ENCODE measurements at places on chromosomes 6 and 20.
A peak's percentile ranks its signal among the peaks of the same experiment; 100 is the strongest.

- DNase-seq = no peak
These were observed 66.5 kb downstream of the ELOVL5 start for GRCh38 chr6:53282234-53282633.

DNA sequence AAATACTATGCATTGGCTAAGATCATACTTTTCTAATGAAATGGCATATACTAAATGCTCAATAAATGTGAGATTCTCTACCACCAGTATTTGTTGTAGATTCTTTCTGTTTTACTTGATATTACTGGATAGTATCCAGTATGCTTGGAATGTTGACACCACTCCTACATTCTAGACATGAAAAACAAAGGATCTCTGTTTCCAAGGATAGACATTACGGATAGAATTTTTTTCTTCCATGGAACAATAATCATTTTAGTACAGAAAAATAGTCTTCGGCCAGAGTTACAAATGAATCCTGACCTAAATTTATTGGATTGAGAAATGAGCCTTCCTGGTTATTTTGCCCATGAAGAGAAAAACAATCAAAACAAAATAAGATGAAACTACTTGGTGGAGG, 258.2 kb upstream of the NT5E start:
- no peak for DNase-seq

GRCh38 chr6:149085557-149085938, 232.0 kb upstream of the TAB2 start:
- DNase-seq = no peak

DNA sequence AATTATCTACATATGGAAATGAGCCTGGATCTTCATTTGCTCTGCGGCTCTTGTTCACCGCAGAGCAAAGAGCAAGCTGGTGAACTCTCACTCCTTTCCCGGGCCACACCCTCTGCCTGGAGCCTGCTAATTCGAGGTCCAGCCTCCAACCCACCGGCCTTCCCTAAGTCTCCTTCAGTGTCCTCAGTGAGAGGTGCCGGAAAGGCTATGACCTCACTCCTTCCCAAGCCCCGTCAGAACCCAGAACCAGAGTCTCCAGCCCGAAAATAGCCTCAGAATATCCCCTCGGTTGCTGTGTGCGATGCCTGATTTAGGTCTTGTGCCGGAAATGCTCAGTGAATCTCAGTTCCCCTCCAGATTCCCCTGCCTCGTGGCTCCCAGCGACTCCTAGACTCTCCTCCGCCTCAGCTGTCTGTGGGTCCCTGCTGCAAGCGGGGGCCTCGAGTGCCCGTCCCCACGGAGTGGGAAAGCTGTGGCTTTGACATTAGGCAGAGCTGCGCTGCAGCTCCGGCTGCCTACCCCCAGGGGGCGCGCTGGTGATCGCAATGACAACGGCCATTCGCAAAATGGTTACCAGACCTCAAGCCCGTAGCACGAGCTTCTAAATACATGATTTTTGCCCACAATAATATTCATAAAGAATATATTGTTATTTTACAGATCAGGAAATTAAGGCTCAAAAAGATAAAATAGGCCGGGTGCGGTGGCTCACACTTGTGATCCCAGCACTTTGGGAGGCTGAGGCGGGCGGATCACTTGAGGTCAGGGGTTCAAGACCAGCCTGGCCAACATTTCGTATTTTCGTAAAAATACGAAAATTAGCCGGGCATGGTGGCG, 4.1 kb upstream of the BNIP5 start:
- DNase-seq = peak; percentile 80

GRCh38 chr6:28355743-28356665, 6.3 kb downstream of the ZKSCAN3 start:
- peak; percentile 69 for DNase-seq

- DNase-seq = no peak
These were observed 309.4 kb upstream of the MAN1A1 start for GRCh38 chr6:119658917-119659316.

- DNase-seq = peak; percentile 69
These were observed at the start of gene TAB2 for GRCh38 chr6:149317644-149318571. TSS of gene TAB2 (plus strand) at chr6:149317712. CDS start at chr6:149369998, 52,286 bp downstream.

DNA sequence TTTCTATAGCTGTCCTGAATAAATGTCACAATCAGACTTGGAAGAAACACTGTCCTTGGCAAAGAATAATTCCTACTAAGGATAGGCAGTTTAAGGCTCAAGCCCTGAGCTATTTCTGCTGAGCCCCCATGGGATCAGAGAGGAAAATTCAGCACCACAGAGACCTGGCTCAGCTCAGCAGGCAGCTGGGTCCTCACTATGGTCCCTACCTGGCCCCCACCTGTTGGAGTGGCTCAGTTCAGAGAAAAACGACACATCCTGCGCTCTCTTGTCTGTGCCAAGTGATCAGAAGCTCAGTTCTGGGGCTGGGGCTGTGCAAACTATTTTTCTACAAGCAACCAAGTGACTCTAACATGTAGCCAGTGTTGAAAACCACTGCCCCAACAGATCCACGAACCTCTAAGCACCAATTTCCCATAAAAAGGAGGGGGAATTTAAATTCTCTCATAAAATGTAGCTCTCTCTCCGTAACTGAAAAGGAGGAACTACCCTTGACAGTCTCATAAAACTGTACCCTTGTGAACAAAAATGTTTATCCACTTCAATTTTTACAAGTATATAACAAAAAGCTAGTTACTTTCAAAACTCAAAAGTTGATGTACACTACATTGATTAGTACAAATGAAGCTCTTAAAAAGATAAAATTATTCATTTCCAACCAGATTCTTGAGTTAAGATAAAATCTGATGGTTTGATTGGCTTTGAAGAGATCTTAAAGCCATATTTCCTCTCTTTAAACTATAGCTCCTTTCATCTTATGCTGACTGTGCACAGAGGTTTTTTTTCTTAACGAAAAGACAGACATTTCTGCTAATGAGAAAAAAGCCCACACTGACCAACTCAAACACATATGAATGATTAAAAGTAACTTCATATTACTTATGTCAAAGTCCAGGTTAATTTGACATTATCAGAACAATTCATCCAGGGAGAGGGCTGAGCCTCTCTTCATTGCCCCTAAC, 52.0 kb downstream of the KIF13A start:
- DNase-seq = no peak

GRCh38 chr6:12291071-12291838, 1.1 kb downstream of the EDN1 start:
- DNase-seq = no peak

DNA sequence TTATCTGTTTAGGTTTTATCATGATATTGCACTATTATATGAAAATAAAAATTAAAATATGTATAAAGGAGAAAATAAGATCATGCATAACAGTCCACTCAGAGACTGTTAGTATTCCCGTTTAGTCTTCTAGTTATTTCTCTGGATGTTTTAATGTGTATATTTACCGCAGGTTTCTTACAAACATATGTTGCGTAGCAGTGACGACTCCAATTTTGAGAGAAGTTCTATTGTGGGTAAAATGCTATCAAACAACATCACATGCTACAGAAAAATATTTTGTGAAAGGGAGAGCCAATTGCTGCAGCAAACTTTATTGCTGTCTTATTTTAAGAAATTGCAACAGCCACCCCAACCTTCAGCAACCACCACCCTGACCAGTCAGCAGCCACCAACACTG, 72.4 kb upstream of the NXT1 start:
- no peak for DNase-seq

DNA sequence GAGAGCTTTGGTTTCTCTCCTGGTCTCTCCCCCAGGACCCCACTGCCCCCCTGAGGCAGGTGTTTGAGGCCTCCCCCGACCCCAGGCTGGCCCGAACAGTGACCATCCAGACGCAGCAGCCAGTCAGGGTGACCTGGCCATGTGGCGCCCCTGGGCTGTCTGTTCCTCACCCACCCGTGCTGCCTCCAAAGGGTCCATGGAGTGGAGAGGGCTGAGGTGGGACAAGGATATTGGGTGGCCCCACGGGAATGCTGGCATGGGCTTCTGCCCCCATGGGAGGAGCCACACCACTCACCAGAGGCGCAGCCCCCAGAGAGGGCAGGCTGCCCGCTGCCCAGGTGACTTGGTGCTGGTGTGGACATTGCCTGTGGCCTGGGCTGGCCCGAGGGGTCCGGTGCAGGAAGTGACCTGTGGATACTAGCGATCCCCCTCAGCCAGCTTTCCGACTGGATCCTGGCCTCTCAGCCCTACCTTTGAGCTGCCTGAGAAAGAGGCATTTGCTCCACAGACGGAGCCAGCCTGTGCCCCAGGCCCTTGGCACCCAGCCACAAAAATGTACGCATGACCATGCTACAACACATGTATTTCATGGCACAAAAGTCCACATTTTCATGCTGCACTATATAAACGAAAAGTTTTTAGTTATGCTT, 50.8 kb downstream of the BCAS4 start:
- no peak for DNase-seq

GRCh38 chr6:111870742-111871064, 2.5 kb downstream of the FYN start:
- DNase-seq = no peak

DNA sequence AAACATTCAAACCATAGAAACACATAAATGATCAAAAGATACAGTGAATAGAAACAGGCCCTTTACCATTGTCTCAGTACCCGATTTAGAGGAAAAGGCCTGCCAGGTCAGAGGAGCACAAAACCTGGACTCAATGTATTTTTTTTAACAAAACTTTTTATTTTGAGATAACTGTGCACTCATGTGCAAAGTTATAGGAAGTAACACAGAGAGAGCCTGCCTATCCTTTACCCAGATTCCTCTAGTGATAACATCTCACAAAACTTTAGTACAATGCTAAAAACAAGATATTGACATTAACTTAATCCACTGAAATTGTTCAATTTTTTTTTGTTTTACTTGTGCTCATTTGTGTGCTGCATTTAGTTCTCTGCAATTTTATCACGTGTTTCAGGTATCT, 36.8 kb upstream of the SAMD3 start:
- DNase-seq = no peak

DNA sequence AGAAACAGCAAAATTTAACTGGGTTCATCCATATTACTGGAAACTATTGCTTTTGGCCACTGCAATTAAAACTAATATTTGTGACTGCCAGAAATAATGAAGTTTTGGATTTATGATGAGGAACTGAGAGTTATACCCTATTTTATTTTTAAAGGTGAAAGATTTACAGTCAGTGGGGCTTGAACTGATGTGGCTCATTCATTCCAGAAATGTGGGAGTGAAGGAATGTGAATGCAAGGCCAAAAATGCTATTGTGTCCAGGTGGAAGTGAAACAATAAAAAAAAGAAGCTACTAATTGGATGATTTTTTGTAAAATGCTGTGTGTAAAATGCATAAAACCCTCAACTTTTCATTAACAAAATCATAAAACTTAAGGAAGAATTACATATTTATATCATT, 491.9 kb downstream of the COL12A1 start:
- no peak for DNase-seq

DNA sequence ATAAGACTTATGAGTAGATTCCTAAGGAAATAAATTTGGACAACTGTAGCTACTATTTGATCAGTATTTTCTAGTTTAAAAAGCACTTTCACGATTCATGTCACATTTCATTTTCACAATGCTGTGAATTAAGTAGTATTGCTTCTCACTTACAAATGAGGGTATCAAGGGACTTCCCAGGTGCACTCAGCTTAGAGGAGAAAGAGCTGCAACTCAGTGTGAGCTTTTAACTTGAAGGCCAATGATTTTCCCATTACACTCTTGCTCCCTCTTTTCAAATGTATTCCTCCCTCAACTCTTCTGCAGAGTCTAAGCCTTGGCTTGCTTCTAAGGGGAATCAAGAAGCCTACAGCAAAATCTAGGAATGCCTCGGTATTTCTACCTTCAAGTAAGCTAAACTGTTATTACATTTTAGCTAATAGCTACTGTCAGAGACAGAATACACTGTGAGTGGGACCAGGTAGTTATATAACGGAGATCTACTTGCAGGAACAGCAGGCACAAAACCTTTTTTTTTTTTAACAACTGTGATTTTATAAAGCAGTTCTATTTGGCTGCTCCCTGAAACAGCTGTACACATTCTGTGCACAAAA, 339.0 kb downstream of the SYNE1 start:
- no peak for DNase-seq

DNA sequence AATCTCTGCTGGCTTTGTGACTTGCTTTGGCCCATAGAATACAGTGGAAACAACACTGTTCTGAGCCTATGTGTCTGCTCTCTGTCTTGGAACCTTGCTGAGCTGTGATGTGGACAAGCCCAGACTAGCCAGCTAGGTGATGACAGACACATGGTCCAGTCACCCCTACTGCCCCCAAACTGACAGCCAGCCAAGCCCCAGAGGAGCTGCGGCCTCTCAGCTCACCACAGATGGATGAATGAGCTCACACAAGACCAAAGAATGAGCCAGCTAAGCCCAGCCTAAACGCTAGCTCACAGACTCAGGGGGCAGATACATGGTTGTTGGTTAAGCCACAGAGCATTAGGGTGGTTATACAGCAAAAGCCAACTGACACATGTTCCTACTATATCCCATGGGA, 4.1 kb downstream of the AARS2 start:
- no peak for DNase-seq

GRCh38 chr6:103356531-103356930, 1503.2 kb downstream of the HACE1 start:
- no peak for DNase-seq

DNA sequence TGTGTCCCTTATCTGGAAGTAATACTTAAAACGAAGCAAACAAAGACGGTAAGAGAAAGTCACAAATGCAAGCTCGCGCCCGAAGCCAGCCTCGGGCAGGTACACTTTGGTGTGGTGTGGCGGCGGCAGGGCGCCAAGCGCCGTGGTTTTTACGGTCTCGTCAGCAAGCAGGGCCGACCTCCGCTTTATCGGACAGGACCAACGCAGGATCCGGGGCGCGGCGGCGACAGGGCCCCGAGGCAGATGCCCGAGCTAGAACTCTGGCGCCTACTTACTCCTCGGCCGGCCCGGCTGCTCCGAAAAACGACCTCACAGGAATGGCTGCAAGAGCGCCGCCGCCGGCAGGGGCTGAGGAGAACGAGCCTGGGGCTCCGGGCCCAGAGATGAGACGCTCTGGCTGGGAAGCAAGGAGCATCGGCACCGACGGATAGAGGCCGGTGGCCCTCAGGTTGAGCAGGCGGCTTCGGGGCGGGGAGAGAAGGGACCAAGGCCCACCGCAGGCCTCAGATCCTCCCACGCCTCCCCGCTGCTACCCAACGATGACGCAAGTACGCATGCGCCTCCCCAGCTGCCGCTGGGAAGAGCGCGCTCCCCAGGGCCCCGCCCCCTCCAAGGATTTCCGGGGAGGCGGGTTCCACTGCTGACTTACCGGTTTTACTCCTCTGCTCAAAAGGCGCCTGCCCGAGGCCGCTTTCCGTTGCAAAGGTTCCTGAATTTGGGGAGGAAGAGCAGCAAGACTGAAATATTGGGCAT, 60.6 kb downstream of the FAM217A start:
- peak; percentile 96 for DNase-seq

- no peak for DNase-seq
These were observed 13.8 kb downstream of the BRD2 start for GRCh38 chr6:32982084-32982701.
